Stimulated activated CD4-positive, alpha-beta T cell treated with anti-CD3 and anti-CD28 coated beads, TNF-alpha, amount 100 ng/mL, for 4 hours (primary cell): ENCODE measurements at places on chromosomes 4 and X.

GRCh38 chr4:111802191-111802590, 343.1 kb upstream of the FAM241A start:
- no peak for DNase-seq

GRCh38 chr4:85806334-85806733, 331.4 kb downstream of the ARHGAP24 start:
- no peak for DNase-seq

GRCh38 chr4:156838761-156839160, 132.8 kb downstream of the PDGFC start:
- DNase-seq = no peak

GRCh38 chr4:81482326-81482725, 10.6 kb upstream of the RASGEF1B start:
- DNase-seq = no peak

- no peak for DNase-seq
Observed at GRCh38 chr4:127889903-127890302, 9.2 kb downstream of the PLK4 start.
